ENCODE measurements at places on chromosomes 16 and 17. TPM values are rescaled to one million over a fixed set of nuclear protein-coding genes. Genes with fewer than 3 reads are reported as not detected.

CHST6 gene
- 0.09 TPM for total RNA-seq

LGALS9B gene
- total RNA-seq = not detected

MYOCD gene
- total RNA-seq = 4.1 TPM

STX1B gene
- 0.58 TPM for total RNA-seq

OR3A3 gene
- not detected for total RNA-seq

CHCT1 gene
- not detected for total RNA-seq

- no peak for DNase-seq
These were observed 3.2 kb upstream of the ARL6IP1 start for GRCh38 chr16:18804540-18804939.

DNA sequence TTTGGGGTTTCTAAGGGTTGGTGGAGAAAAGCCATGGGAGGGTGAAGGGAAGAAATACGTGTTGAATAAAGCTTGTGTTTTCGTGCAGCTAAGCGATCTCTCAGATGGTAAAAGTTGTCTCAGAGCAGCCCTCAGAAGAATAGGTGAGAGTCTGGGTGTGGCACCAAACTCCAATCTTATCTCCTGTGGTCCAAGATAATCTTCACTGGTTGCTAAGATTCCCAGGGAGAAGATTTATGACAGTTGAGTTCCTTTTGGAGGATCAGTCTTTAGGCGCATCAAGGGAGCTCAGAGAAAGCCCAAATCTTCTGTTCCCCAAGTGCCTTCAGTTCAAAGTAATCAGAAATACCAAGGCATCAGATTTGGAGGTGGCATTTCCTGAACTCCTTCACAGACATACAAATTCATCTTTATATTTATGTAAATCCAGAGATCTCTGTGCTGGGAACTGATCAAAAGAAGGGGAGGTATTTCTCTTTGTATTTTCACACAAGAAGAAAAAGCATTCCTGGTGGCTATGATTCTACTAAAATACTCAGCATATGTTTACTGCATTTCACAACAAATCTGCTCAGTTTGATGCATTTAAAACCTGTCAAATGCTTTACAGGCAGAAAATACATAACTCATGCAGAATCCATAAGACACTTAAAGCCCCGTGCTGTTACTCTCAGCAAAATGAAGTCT, 102.9 kb downstream of the ABCC12 start:
- DNase-seq = no peak

GRCh38 chr16:87648236-87648635, 45.9 kb downstream of the JPH3 start:
- DNase-seq = no peak

- no peak for DNase-seq
These were observed 18.7 kb upstream of the ARHGAP17 start for GRCh38 chr16:25033852-25034251.

- no peak for DNase-seq
These were observed 15.9 kb upstream of the CLEC18C start for GRCh38 chr16:70157477-70158260.

DNA sequence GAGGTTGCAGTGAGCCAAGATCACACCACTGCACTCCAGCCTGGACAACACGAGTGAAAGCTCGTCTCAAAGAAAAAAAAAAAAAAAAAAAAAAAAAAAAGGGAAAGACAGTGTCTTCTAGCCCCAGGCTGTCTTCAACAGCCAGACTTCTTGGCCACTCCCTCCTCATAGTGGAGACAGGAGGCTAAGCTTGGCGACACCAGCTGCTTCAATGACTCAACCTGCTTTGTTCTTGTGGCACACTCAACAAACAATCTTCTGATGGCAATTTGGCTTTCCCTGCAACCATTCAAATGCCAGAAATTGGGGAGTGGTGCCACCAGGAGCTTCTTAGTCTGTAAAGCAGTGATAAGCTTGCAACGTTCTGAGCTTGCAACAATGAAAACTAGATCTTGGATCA, 290.4 kb upstream of the DYNLRB2 start:
- DNase-seq = no peak

- no peak for DNase-seq
These were observed 9.2 kb downstream of the RPL23 start for GRCh38 chr17:38844261-38844757.

DNA sequence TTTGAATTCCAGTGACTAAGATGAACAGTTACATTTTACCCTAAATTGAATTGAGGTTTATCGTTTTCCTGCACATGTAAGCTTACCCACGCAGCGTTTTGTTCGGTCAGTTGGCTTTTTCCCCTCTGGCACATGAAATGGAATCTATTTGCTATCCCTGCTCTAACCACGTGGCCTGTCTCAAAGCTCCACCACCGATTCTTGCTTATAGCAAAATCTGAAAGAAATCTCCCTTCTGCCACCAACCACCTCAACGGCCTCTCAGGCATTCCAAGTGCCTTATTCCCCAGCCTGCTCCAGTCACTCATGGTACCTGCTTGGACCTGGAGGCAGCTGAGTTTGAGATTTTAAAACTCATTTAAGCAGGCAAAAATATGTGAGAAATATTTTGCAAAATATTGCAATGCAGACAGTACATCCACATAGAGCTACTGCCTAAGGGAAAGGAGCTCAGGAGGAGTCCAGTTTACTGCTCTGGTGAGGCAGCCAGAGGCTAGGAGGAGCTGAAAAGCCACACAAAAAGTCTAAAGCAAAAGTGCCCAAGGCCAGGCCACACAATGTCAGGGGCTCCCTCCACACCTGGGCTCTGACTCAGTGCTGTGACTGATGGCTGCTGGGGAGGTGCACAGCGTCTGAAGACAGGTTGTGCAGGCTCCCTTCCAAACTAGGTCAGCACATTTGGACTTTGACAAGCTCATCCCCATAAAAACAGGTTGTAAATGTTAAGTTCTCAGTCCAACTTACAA, 26.4 kb downstream of the ARHGAP17 start:
- DNase-seq = no peak

DNA sequence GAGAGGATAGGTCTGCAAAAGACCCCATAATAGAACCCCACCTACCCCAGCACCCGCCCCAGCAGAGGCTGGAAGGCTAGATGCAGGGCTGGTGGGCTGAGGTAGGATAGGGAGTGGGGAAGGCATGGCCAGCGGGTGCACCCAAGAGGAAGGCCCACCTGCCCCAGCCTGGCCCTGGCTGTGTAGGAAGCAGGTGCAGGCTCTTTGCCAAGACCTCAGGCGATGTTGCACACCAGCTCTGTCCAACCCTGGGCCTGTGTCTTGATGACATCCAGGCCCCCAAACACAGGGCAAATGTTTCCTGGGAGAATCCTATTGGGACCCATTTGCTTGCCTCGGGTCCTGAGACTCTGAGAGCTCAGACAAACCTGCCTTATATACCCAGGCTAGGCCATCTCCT, 12.2 kb downstream of the UNC119 start:
- DNase-seq = no peak

DNA sequence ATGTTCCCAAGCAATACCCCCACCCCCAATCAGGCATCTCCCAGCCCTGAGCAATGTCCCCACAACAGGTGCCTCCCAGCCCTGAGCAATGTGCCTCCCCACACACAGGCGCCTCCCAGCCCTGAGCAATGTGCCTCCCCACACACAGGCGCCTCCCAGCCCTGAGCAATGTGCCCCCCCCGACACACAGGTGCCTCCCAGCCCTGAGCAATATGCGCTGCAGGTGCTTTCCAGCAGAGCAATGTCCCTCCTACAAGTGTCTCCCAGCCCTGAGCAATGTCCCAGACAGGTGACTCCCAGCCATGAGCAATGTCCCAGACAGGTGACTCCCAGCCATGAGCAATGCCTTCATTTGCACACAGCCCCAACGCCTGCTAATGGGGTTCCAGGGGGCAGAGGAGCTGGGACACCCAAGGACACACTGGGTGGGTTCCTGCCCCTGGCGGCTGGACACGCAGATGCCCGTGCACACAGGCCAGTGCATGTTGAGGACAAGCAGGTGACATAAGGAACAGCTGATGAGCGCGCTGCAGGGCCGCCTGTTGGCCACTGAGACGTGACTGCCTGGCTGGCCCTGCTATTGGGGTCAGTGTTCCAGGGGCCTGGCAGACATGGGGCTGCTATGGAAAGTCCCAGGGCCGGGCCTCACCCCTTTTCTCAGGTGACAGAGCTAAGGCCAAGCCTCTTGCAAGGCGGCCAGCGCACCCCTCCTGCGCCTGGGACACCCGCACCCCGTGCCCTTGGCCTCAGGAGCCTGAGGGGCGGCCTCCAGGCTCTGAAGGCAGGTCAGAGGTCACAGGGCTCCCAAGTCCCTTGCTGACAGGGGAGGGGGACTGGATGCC, 26.9 kb upstream of the PABPN1L start:
- no peak for DNase-seq

GRCh38 chr16:30113711-30114333, 485 bp upstream of the GDPD3 start:
- no peak for DNase-seq

DNA sequence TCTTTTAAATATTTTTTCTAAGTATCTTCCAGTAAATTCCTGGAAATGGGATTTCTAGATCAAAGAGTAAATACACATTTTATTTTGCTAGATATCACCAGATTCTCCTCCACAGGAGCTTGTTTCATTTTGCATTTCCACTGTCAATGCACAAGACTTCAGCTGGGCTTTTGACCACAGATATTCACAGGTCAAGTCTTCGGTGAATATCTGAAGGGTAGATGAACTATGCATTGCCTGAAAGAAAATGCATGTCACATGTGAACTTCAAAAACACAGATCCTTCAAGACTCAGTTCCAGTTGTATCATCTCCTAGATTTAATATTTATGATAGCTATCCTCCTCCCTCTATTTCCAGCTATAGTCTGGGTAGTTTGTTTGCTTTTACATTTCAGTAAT, 963.6 kb upstream of the GOT2 start:
- no peak for DNase-seq

- peak; percentile 78 for DNase-seq
These were observed 1.0 kb downstream of the MCRIP1 start for GRCh38 chr17:81831957-81832607.

DNA sequence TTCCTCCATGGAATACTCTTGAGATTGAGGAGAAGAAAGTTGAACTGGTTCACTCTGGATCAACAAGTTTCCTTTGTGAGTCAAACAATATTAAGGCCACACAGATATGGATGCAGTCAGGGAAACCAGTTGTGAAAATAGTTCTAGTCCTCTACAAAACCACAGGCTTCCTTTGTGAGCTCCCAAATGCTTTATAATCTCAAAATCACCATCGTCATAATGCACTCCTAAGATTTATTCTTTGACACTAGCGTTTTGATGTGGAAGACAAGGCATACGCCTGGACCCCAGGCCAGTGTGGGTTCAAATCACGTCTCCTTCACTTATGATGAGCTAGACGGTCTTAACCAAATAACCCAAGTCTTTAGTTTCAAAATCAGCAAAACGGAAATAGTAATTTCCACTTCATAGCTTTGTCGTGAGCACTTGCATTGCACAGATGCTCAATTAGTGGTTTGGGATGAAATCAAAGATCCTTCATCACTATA, 142.6 kb downstream of the STX8 start:
- DNase-seq = no peak

GRCh38 chr17:46720408-46720807, 98.1 kb downstream of the WNT3 start:
- no peak for DNase-seq

DNA sequence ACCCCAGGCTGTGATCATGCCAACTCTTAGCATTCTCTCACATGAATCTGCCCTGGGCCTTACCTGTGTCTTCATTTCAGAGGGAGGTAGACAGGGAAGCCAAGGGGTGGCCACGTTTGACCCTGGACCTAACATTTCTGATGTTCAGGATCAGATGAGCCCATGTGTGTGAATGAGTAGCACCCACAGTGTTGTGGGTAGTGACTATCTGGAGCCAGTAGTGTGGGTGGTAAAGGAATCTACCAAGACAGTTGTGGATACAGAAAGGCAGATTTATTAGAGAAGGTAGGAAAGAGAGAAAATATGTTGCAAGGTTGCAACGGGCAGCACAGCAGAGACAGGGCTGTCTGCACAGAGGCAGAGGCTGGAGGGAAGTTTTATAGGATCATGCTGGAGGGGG, 60.5 kb downstream of the TK2 start:
- no peak for DNase-seq

All from upper lobe of right lung (tissue), 1 donor.